ENCODE measurements at places on chromosomes 11 and 22.

GRCh38 chr11:96082002-96082899 is 158.3 kb upstream of the MTMR2 start:
- DNase-seq, result no peak

DNA sequence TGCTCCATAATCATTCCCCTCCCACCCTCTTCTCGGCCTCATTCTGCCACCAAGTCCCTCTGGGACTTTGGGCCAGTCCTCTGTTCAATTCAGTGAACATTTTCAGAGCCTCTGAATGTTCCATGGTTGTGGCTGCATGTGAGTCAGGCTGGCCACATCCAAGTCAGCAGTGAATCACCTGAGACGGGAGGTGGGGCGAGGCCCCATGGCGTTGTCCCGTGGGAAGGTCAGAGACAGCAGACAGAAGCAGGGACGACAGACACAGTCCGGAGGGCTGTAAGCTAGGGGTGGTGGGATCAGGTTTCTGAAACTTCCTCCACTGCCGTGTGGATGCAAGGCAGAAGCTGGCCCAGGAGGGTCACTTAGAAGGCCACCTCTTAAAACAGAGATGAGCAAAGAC is 324.8 kb downstream of the MN1 start:
- no peak for DNase-seq

DNA sequence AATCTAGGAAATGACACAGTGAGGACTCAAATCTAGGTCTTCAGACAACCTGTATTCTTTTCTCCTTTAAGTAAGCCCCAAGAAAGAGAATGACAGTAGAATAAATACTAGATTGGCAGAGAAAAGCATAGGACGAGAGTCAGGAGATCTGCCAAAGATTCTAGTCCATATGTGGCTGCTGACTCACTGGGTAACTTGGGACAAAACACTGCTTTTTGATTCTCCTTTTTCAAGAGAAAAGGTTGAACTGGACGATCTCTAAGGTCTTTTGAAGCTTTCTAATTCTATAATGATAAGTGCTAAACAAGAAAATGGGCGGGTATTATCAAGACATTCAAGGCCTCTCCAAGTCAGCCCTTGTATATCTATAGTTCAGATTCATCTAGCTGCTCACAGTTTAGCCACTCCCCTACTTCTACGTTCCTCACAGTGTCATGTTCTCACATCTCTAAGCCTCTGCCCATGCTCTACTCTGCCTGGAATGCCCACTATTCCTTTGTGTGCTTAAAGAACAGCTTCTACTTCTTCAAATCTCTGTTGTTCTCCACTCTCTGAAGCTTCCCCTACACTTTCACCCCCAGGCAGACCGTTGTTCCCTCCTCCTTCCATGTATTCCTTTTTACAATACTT is 53.0 kb downstream of the RELT start:
- DNase-seq, result no peak

GRCh38 chr22:21623648-21623970 is 6.2 kb downstream of the YDJC start:
- no peak for DNase-seq

GRCh38 chr11:57618438-57618837 is 21.0 kb downstream of the SERPING1 start:
- no peak for DNase-seq

DNA sequence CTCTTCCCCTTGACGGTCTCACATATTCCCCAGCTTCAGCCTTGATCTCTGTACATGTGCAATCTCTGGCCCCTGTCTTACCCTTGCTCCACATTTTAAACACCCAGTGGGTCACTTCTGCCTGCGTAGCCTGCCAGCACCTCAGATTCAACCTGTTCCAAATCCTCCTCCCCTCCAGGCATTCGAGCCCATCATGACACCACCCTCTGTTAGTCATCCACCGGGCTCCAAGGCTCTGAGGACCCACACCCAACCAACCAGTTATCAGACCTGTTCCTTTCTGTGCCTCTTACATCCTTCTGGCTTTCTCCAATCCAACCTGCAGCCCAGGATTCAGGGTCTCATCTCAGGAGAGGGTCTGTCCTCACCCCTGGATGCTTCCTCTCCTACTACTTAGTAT is 119.8 kb upstream of the TBCEL start:
- DNase-seq, result no peak

Measured in stimulated activated naive B cell treated with anti-CD40 and anti-IgM and Interleukin-4, amounts not matched to agents 10 μg/mL and 1 μg/mL and 100 μg/mL, for 72 hours (primary cell).